ENCODE measurements at places on chromosomes 13 and 19.

- DNase-seq = no peak
Observed at GRCh38 chr13:65892859-65893258, 1337.3 kb downstream of the PCDH9 start.

GRCh38 chr13:39915418-39915817, 260.0 kb downstream of the COG6 start:
- no peak for DNase-seq

DNA sequence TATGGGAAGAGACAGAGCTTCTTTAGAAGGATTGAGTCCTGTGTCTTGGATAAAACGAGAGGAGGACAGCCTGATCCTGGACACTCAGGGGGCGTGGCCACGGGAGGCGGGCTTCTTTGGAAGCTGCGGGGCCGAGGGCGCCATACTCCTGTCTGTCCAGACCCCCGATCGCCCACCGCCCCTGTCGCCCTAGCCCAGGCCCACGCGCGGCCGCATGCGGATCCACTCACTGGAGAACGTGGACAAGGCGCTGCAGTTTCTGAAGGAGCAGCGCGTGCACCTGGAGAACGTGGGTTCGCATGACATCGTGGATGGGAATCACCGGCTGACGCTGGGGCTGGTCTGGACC, 23.1 kb downstream of the SPTBN4 start:
- DNase-seq = no peak

DNA sequence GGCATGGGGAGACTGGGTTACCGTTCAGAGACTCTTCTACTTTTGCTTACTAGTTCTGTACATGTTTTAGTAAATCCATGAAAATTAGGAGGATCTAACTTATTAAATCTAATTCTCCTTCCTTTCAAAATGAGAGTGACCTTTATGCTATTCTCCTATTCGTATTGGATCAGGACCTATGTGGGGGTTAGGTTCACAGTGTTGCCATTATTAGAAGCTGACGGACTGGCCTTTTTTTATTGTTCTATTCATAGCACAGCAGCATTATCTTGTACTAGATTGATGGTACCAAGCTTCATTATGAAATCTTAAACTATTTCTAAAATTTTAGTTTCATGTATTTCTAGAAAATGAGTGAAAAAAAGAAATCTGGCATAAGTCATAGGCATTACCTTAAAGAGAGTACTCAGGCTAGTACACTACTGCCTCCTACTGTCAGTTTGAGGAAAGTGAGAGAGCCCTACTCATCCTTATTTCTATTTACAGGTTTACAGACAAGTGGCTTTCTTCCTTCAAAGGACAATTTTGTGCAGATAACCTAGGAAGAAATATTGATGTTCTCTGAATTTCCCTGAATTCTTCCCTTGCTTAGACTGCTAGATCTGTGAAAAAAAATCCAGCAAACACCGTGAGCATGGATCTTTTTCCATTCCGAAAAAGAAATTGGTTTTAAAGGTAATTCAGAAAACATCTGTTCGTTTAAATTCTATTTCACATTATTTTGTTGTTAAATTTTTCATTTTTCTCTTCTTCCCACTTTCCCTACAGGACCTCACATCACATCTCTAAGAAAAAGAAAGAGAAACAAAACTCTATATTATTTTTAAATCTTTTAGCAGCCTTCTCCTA, 485.5 kb downstream of the DIAPH3 start:
- DNase-seq = no peak

DNA sequence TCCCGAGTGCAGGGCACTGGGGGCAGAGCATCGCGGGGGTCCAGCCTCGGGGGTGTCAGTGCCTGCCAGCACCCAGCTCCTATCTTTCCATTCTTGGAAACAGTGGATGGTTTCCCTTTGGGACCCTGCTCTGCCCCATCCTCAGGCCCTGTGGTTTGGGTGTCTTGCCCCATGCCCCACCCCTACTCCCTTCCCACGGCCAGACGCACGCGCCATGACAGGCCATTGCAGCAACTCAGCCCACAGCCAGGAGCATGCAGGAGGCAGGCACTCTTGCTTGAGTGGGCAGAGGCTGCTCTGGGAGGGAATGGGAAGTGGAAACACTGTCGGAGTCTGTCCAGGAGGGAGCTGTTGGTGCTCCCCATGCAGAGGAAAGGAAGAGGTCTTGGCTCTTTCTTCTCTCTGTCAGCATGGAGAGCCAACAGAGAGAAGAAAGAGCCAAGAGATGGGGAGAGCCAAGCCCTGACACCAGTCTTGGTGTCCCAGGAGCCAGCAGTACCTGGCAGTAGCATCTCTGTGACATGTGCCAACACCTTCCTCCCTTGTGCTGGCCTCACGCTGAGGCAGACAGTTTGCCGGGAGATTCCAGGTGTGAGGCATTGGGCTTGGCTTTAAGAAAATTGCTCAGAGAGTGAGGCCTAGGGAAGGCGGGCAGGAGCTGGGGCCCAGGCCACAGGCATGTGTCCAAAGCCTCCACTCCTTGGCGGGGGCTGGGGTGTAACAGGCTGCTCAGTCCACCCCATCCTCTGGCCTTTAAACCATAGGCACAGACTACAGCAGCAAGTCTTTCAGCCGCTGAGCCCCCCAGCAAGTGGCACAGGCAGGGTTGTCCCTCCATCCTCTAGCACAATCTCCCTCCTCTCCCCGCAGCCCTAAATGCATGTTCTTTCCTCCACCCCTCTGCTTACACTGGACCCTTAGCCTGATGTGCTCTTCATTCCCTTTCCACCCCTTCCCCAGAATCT, 86.7 kb upstream of the UQCRFS1 start:
- no peak for DNase-seq

GRCh38 chr19:11197291-11198174, at the start of gene KANK2:
Gene KANK2 (minus strand): TSS chr19:11197545. CDS start chr19:11194511, 3,034 bp downstream.
- DNase-seq = peak; percentile 37

GRCh38 chr13:97567510-97568243, 133.7 kb downstream of the RAP2A start:
- no peak for DNase-seq

DNA sequence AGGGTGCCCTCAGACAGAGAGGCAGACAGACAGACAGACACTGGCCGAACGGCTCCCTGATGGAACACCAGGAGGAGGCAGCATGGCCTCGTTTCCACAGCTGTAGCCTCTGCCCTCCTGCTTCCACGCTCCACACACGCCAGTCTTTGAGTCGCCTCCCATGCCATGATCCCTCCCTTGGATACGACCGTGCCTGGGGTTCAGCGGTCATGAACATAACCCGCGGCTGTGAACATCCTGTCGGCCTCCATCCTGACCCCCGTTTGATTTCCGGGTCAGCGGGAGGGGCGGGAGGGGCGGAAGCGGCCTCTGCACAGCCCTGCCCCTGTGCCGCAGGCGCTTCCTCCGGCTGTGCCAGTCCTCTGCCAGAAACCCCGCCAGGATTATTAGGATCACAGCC, 23.4 kb downstream of the GP6 start:
- no peak for DNase-seq

- DNase-seq = no peak
Observed at GRCh38 chr19:46480415-46480814, 9.1 kb upstream of the PNMA8A start.

DNA sequence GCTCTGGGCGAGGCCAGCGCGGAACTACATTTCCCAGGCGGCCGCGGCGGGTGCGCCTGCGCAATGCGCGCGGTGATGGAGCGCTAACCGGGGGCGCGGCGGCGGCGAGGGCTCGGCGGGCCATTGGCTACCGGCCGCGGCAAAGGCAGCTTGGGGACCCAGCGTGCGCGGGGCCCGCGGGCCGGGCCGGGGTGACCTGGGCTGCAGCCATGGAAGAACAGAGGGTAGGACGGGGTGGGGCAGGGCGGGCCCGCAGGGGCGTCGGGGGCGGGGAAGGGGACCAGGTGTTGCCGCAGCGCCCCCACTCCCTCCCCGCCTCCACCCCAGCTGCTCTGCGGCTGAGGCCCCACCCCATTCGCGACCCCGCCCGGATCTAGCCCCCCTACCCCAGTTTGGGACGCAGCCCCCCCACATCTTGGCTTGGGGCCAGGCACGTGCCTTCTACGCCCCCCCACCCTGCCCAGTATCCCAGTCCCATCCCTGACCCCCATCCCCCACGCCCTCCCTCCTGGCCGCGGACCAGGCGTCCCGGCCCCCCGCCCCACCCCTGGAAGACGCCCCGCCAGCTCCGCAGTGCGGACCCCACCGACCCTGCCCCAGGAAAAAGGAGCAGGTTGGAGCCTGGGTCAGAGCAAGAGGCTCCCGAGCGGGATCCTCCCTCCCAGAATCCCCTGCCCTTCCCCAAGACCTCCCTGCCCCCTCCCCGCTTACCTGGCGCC, at the start of gene FSD1:
Gene FSD1, plus strand, starts transcription at position 61 of the 719 bp plus-strand sequence. Its CDS starts 149 bp downstream, at position 210.
- peak; percentile 53 for DNase-seq

GRCh38 chr19:43564800-43565199, 10.5 kb downstream of the XRCC1 start:
- DNase-seq = no peak

- no peak for DNase-seq
Observed at GRCh38 chr19:11685676-11686650, 52.8 kb downstream of the ZNF823 start.

DNA sequence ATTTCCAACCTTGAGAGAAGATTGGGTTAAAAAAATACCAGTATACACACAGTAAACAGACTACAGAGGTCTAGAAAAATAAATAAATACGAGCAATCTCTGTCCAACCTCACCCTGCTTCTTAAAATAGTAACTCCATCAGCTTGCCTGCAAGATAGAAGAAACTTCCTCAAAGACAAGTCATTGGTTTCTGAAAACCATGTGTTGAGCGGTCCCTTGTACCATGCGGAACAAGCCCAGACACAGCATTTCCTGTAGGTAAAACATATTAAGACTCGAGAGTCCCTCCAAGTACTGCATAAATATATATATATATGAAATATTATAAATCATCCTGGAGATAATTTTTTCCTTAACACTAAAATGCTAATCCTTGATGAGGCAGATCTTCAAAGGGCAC, 157.4 kb downstream of the MZT1 start:
- DNase-seq = no peak

- DNase-seq = no peak
Observed at GRCh38 chr13:109725995-109726637, 60.3 kb downstream of the IRS2 start.

GRCh38 chr13:36082396-36082795, 48.8 kb downstream of the DCLK1 start:
- no peak for DNase-seq

GRCh38 chr19:9178901-9179300, at the start of gene OR7D2:
Gene OR7D2 (plus strand): TSS chr19:9178979. CDS start chr19:9185782, 6,803 bp downstream.
- no peak for DNase-seq

- DNase-seq = no peak
Observed at GRCh38 chr19:2413159-2413558, 14.2 kb downstream of the TIMM13 start.
